ENCODE measurements at places on chromosomes 5 and 9. TPM values are rescaled to one million over a fixed set of nuclear protein-coding genes. Genes with fewer than 3 reads are reported as not detected.

Gene TMC1
- 0.62 TPM for total RNA-seq

Gene ADAMTS12
- total RNA-seq = 7.3 TPM

Gene SHC3
- total RNA-seq = 6.9 TPM

Gene BAAT
- total RNA-seq = not detected

Gene PRDM9
- total RNA-seq = not detected

DNA sequence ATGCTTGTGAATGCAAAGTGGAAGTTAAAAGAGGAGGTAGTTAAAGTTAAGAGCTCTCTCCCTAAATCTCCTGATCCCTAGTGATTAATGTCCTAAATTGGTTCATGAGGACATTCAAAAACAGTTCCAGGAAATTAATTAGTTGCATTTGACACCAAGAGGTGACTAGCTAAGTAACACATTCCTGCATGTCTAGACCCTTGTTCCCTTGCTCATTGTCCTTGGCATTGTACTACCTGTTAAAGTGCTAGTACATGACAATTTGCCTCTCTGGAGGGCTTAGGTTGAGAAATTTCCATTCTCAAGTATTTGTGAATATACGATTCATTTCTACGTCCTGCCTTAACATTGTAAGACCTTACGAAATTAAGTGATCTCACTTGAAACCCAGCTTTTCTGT lies 278.6 kb upstream of the CDH10 start:
- no peaks in the 10 kb centered on the region for H3K4me1 ChIP-seq
- no peak for DNase-seq
- H3K27me3 ChIP-seq = no peaks in the 10 kb centered on the region
- H3K4me3 ChIP-seq = no peak overlapping the region

- no peaks in the 10 kb centered on the region for H3K27me3 ChIP-seq
- no peak for DNase-seq
- no peak overlapping the region for H3K27ac ChIP-seq
- no peaks in the 10 kb centered on the region for H3K4me1 ChIP-seq
- no peak overlapping the region for H3K4me3 ChIP-seq
Measured at GRCh38 chr5:170774831-170775230, 8.7 kb upstream of the GABRP start.

DNA sequence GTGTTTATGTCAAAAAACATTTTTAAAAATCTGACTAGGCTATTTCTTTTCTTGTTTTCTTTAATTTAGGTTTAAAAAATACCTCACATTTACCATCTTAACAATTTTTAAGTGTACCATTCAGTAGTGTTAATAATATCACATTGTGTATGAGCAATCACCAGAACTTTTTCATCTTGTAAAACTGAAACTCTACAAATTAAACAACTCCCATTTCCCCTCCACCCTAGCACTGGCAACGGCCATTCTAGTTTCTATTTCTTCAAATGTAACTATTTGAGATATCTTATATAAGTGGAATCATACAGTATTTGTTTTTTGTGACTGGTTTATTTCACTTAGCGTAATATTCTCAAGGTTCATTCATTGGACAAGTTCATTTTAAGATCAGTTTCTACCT lies 27.7 kb downstream of the PLCXD3 start:
- no peaks in the 10 kb centered on the region for H3K27me3 ChIP-seq
- H3K4me3 ChIP-seq = no peak overlapping the region
- H3K4me1 ChIP-seq = no peaks in the 10 kb centered on the region
- no peaks in the 10 kb centered on the region for H3K36me3 ChIP-seq

- no peaks in the 10 kb centered on the region for H3K27me3 ChIP-seq
- no peak overlapping the region for H3K4me3 ChIP-seq
Measured at GRCh38 chr5:168852329-168852728, 273.2 kb upstream of the PANK3 start.

DNA sequence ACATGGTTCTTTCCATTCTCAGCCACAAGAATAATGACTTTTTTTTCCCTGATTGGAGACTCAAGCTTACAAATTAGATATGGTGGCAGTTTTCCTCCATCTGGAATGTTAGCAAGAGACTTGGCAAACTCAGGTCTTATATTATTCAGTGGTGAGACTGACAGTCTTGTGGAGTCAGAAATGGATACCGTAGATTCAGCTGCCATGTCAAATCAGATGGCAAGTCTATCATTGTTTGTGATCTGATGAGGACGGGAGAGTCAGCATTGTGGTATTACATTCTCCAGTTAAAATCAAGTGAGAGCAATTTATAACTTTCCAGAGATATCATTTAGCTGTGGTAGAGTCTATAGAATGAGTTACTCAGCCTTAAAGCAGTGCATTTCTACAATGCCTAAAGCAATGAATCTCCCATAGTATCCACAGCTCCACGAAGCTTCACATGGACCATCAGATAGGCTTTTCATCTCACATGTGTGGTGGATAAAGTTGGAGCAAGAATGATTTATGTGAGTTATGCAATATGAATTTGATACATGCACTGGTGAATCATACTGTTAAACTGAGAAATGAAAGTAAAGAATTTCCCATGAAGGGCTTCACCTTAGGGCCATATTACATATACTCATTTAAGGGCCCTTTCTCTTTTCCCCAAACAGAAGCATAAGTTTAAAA lies 430.6 kb downstream of the ZNF608 start:
- no peaks in the 10 kb centered on the region for H3K36me3 ChIP-seq
- no peak overlapping the region for H3K4me3 ChIP-seq
- no peak overlapping the region for H3K27ac ChIP-seq

DNA sequence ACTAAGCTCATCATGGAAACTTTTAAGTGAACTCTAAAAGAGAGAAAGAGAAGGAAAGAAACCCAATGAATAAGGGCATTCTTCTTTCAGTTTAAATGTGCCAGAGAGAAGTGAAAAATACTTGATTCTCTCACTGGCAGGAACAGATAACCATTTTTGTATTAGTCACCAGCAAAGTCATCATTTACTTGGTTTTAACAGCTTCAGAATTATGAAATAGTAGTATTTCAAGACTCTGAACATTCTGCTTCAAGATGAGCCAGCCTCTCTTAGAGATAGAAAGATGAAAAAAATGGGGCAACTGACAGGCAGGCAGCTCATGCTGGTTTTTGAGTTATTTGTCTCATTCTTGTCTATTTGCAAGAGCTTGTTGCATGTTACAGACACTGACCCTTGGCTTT lies 103.5 kb downstream of the GCNT1 start:
- H3K27me3 ChIP-seq = no peaks in the 10 kb centered on the region
- DNase-seq = no peak
- H3K27ac ChIP-seq = no peak overlapping the region
- no peak overlapping the region for H3K4me3 ChIP-seq
- no peaks in the 10 kb centered on the region for H3K36me3 ChIP-seq
- peaks cover 1% of the 10 kb centered on the region for H3K4me1 ChIP-seq

GRCh38 chr5:158051036-158051435 lies 192.1 kb upstream of the CLINT1 start:
- H3K27ac ChIP-seq = no peak overlapping the region
- H3K36me3 ChIP-seq = no peaks in the 10 kb centered on the region
- DNase-seq = no peak
- no peaks in the 10 kb centered on the region for H3K27me3 ChIP-seq
- H3K4me3 ChIP-seq = no peak overlapping the region

GRCh38 chr9:137665697-137666512 lies 47.1 kb downstream of the EHMT1 start:
- no peaks in the 10 kb centered on the region for H3K36me3 ChIP-seq
- no peaks in the 10 kb centered on the region for H3K27me3 ChIP-seq
- DNase-seq = peak; percentile 13
- no peaks in the 10 kb centered on the region for H3K4me1 ChIP-seq
- no peak overlapping the region for H3K4me3 ChIP-seq

- DNase-seq = no peak
- H3K27me3 ChIP-seq = no peaks in the 10 kb centered on the region
- no peaks in the 10 kb centered on the region for H3K4me1 ChIP-seq
- no peaks in the 10 kb centered on the region for H3K36me3 ChIP-seq
- no peak overlapping the region for H3K27ac ChIP-seq
- H3K4me3 ChIP-seq = no peak overlapping the region
Measured at GRCh38 chr9:10045598-10045997, 567.2 kb downstream of the PTPRD start.

DNA sequence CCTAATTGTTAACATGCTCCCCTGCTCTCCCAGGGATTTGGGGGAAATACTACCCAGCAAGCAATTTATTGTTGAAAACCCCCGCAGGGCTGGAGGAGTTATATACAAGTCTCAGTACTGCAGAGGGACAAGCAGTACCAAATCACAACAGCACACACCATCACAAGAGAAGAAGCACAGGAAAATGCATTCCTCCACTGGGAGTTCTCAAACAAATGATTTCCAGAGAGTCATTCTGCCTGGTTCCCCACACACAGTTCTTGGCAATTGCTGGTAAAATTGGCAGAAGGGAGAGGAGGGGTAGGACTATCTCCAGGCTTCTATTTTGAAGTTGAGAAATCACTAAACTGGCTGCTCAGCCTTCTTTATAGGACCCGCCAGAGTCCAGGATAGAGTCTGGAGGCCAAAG lies 16.8 kb downstream of the SIL1 start:
- no peaks in the 10 kb centered on the region for H3K27me3 ChIP-seq
- no peak overlapping the region for H3K4me3 ChIP-seq
- no peaks in the 10 kb centered on the region for H3K36me3 ChIP-seq
- no peaks in the 10 kb centered on the region for H3K4me1 ChIP-seq
- no peak overlapping the region for H3K27ac ChIP-seq

GRCh38 chr5:93616538-93617174 lies 33.6 kb downstream of the NR2F1 start:
- H3K4me1 ChIP-seq = no peaks in the 10 kb centered on the region
- H3K27me3 ChIP-seq = no peaks in the 10 kb centered on the region
- no peak overlapping the region for H3K27ac ChIP-seq
- DNase-seq = no peak
- H3K4me3 ChIP-seq = no peak overlapping the region
- no peaks in the 10 kb centered on the region for H3K36me3 ChIP-seq

GRCh38 chr5:41817625-41818301 lies 52.5 kb downstream of the OXCT1 start:
- no peak for DNase-seq
- no peaks in the 10 kb centered on the region for H3K36me3 ChIP-seq
- H3K4me3 ChIP-seq = no peak overlapping the region
- H3K27me3 ChIP-seq = no peaks in the 10 kb centered on the region

GRCh38 chr9:1007312-1007711 lies 30.9 kb downstream of the DMRT3 start:
- no peaks in the 10 kb centered on the region for H3K4me1 ChIP-seq
- no peaks in the 10 kb centered on the region for H3K27me3 ChIP-seq
- no peak for DNase-seq
- no peaks in the 10 kb centered on the region for H3K36me3 ChIP-seq
